ENCODE measurements at places on chromosomes 16 and 17.

GRCh38 chr16:67091906-67092566 is 17.7 kb upstream of the PHAF1 start:
- peak; percentile 81 for DNase-seq

DNA sequence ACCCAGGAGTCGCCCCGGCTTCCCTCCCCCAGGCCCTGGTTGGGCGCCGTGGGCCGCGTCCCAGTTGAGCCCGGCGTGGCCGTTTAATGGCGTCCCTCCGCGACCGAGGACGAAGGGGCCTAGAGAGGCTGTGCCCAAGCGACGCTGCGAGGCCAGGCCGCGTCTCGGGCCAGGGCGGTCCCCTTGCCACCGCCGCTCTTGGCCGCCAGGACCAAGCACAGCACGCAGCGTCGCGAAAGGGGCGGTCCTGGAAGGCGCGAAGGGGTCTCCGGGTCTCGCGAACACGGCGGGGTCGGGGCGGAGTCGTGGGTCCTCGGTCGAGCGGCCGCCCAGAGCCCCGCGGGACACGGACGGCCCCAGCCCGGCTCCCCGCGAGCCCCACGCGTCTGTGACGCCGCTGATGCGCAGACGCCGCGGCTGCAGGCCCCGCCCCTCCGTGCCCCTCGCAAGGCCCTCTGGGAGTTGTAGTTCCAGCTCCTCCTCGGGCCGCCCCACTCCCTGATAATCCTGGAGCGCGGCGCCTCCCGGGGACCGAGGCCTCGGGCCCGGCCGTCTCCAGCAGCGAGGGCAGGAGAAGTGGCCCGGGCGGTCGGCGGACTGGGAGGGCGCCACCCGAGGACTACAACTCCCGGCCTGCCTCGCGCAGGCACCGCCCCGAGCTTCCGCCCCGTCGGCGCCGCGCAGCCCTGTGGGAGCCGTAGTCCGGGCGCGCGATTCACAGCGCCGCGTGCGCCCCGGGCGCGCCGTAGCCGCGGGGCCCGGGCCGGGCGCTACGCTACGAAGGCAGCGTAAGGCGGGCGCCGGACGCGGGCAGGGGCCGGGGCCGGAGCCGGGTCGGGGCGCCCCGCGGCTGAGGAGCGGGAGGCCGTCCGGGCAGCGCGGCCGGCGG is at the start of gene CAPN15:
Gene CAPN15, plus strand, starts transcription at position 698 of the 889 bp plus-strand sequence. CDS start 19,127 bp downstream, outside the sequence.
- peak; percentile 84 for DNase-seq

DNA sequence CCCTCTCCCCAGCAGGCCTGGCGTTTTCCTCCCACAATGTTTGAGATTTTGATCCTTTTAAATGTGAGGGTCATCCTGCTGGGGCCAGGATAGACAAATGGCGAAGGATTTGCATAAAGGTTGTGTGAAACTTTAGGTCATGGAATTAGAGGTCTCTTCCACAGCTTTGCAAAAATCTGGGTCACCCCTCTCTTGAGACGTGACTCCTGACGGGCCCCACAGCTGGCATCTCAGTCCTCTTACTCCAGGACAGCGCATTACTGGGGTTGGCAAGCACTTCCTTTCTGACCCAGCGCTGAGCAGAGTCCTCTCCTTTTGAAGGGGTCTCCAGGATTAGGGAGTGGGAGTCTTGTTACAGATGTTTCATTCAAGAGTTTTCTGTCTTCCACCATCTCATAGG is 7.4 kb downstream of the ZNF629 start:
- no peak for DNase-seq

DNA sequence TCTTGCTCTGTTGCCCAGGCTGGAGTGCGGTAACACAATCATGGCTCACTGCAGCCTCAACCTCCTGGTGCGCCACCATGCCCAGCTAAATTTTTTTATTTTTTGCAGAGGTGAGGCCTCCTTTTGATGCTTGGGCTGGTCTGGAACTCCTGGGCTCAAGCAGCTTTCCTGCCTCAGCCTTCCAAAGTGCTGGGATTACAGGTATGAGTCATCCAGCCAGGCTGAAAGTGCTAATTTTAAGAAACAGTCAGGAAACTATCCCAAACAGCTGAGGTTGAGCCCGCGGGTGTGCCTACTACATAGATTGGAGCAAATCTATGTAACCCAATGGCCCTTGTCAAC is 738 bp upstream of the XPO6 start:
- peak; percentile 46 for DNase-seq

DNA sequence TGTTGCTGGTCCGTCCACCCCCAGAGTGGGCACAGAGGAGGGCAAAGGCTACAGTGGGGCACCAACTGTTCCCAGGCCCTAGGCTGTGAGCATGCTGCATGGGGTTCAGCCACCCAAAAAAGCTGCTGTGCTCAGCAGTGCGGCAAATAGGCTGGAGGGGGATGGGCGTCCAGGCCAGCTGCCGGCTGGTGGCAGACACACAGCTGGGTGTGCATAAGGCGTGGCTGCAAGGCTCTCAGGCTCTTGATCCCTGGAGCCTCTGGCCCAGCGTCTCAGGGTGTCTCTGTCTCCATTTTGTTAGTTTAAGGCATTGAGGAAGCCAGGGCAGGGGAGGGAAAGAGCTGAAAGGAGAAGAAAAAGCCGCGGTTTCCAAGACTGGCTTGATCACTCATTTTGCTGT is 8.8 kb downstream of the RPL19 start:
- DNase-seq: peak; percentile 22

DNA sequence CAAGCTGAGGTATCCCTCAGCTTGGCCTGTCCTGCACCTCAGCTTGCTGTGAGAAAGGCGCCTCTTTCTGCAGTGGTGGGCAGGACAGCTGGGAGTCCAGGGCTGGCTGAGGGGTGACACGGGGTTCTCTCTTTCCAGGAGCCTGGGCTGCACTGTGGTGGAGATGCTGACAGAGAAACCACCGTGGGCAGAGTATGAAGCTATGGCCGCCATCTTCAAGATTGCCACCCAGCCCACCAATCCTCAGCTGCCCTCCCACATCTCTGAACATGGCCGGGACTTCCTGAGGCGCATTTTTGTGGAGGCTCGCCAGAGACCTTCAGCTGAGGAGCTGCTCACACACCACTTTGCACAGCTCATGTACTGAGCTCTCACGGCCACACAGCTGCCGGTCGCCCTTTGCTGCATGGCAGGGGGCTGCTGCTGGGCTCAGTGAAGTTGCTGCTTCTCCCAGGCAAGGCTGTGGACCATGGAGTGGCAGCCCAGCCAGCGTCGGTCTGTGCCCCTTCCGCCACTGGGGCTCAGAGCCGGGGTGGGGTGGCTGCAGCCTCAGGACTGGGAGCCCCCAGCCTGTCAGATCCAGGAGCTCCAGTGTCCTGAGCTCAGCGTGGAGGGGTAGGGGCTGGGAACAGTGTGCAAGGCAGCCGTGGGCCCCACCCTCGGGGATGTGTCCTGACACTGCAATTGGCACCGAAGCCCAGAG is 6.4 kb downstream of the LIMD2 start:
- no peak for DNase-seq

DNA sequence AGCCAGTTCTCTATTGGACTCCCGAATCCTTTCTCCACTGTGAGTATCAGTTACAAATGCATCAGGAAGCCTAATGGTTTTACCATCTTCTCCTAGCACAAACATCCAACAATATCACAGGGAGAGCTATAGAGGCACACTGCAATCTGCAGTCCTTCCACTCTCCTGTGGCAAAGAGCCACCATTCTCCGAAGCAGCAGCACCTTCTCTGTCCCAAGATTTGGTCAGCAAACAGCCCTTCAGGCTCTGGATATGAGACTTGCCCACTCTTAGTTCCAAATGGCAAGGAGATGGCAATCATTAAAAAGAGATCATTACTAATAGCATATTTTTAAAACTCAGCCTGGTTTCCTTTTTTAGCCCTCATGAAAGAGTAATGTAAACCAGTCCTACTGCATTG is 223.4 kb downstream of the HS3ST3A1 start:
- no peak for DNase-seq

Data from fibroblast of skin of back (primary cell).